Astrocyte of the spinal cord (primary cell): ENCODE measurements at places on chromosomes 11 and 22.

GRCh38 chr11:134794192-134794591 lies 382.1 kb upstream of the B3GAT1 start:
- no peak for DNase-seq

DNA sequence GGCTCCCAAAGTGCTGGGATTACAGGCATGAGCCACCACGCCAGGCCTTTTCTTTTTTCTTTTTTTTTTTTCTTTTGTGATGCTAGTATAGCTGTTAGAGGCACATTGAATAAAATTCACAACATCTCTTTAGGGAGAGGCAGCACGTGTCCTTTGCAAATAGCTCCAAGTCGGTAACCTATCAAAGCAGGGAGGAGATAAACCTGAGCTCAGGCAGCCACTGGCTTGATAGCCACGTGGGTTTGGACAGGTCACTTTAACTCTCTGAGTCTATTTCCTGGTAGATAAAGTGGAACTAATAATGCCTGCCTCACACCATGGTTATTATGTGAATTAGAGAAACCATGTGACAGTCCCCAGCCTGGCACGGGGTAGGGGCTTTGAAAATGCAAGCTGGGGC lies 43.1 kb upstream of the ATXN10 start:
- DNase-seq = no peak

- DNase-seq = no peak
Measured at GRCh38 chr11:95104121-95104830, 14.6 kb downstream of the ENDOD1 start.

GRCh38 chr11:62981743-62982142 lies 3.0 kb downstream of the SLC22A6 start:
- no peak for DNase-seq

DNA sequence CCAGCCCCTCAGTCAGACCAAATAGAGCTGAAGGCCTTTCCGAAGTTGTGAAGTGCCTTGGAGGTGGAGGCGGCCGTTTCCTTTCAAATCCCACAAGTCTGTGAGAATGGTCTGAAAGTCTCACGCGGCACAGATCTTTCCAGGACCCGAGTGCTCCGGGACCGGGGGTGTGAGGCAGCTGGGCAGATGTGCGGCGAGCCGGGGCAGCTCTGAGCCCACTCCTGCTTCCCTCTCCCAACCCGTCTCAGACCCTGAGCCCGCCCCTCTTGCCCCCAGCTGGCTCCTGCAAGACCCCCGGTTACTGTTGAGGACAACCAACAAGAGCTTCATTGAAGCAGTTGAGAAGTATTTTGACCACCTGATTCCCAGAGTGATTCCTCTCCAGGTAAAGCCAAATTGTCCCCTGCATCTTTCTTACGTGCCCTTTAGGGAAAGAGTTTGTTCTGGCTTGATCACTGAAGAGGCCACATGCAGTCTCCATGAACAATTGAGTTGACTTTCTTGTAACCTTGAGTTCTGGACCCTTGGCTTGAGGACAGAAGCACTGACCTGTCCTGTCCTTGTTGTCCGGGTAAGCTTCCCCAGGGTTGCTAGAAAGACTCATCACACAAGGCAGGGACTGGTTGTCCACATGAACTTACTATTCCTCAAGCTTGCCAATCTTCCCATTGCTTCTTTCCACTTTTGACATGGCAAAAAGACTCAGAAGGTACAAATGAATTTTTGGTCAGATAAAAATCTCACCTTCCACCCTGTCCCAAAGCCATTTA lies 7.5 kb downstream of the GLB1L3 start:
- no peak for DNase-seq

DNA sequence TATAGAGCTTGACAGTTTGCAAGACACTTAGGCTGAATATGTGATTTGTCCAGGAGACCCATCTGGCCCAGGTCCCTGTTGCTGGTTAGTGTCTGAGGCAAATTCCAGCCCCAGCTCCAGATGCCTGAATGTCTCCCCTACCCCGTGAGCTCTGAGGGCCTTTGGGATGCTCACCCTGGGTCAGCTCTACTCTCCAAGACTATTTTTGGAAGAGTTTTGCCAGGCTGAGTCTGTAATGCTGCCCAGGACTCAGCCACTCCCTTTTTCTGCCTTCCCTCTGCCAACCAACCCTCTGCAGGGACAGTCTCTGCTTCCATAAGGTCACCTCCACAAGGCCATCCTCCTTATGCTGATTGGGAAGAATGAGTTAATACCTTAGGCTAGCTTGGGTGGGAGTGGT lies 66.3 kb downstream of the CABIN1 start:
- DNase-seq = no peak

DNA sequence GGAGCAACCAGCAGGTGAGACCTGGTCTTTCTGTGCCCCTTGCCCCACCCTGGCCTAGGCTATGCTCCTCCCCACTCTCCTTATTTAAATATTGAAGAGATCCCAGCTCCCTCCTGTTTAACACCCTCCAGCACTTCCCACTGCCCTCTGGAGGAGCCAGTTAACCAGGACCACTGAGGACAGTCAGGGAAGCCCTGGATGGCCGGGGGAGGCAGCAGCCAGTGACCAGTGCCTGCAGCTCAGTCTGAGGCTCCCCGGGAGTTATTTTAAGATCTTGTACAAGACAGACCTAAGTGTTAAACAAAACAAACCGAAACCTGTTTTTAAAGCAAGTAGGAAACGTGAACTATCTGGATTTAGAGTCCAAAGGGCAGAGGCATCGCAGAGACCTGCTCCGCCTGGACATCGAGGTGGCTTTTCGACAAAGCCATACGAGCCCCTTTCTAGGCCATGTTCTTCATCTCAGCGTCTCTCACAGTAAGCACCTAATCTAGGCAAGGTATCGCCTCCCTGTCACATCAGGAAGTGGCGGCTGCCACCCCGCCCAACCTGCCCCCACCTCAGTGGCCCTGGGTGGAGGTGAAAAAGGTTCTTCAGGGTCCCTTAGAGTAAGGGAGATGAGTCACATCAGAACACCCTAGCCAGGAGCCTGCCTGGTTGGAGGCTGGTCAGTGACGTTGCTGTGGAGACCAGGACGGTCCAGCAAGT lies 35.2 kb downstream of the TRMU start:
- DNase-seq = no peak

GRCh38 chr11:111870522-111870885 lies 877 bp downstream of the ALG9 start:
- DNase-seq = no peak

- no peak for DNase-seq
Measured at GRCh38 chr11:25615069-25615468, 716.9 kb upstream of the ANO3 start.

DNA sequence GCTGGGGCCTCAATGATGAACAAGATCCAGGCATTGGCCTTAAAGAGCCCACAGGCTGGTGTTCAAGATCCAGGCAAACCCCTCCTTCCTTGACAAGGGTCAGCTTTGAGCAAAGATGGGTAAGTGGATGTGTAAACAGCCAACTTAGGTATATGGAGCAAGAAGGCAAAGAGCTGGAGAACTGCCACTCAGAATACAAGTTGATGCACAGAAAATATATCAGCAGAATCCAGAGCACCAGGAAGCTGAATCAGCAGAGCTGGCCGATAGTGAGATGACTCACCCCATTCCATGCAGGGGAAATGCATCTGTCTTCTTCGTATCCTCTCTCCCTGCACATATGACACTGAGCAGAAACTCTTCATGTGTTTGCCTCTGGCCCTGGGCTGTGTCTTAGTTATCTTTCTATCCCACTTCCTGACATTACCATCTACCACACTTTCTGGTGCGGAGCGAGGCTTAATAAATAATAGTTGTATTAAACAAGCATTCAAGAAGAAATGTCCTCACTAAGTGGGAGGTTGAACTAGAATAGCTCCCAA lies 57.8 kb downstream of the ENDOD1 start:
- peak; percentile 88 for DNase-seq

- DNase-seq = peak; percentile 88
Measured at GRCh38 chr11:12539572-12539971, 134.6 kb upstream of the TEAD1 start.

DNA sequence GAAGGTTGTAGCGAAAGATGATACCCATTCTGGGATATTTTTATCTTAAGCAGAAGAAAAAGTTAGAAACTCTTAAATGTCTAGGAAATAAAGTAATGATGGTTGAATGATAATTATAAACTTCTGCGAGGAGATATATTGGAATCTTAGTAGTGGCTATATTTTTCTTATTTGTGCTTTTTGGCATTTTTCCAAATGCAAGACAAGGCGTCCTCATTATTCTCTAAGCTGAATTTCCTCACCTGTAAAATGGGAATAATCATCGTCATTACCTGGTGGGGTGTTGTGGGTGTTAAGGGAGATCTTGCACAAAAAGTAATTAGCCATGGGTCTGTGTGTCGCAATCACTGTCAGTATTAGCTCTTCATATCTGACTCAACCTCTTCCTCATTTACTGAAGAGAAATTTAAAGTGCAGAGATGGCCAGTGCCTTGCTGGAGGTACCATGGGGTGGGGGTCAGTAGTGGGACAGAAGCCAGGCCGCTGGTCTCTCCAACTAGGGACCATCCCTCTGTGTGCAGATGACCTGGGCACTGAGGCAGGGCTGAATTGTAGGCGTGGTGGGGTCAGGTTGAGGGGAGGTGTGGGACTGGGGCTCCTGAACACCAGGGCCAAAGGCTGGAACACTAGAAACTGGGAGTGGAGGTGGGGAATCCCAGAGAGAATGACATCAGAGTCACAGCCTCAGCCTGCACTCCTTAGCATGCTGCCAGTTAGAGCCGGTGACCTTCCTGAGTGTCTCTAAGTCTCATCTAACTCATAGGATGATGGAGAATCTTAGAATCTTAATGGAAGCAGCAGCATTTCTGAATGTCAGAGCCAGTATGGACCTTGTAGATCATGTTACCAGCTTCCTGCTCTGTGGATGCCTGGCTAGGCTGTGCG lies 4.1 kb downstream of the PITPNM1 start:
- DNase-seq = no peak

DNA sequence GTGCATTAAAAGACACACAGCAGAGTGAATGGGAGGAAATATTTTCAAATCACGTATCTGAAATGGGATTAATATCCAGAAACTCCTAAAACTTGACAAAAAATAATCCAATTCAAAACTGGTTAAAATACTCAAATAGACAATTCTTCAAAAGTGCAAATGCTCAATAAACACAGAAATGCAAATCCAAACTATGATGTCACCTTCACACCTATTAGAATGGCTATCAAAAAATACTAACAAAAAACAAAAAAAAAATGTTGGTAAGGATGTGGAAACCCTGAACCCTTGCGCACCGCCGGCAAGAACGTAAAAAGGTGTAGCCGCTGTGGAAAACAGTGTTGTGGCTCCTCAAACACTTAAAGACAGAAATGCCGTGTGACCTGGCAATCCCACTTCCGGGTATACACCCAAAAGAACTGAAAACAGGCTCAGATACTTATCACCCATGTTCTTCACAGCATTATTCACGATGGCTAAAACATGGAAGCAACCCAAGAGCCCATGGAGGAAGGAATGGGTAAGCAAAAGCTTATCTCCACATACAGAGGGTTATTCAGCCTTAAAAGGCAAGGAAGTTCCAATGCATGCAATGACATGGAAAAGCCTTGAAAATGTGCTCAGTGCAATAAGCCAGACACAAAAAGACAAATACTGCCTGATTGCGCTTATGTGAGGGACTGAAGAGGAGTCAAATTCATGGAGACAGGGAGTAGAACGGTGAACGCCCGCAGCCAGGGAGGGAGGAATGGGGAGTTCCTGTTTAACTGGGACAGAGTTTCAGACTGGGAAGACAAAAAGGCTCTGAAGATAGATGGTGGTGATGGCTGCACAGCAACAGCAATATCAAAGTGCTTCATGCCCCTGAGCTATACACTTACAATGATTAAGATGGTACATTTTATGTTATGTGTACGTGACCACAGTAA lies 19.6 kb downstream of the BRD1 start:
- no peak for DNase-seq

- DNase-seq = no peak
Measured at GRCh38 chr11:26622181-26622580, 50.1 kb upstream of the MUC15 start.

- DNase-seq = no peak
Measured at GRCh38 chr11:108618529-108618928, 25.0 kb upstream of the EXPH5 start.

GRCh38 chr11:57776031-57776521 lies 14.5 kb downstream of the CTNND1 start:
- peak; percentile 73 for DNase-seq

DNA sequence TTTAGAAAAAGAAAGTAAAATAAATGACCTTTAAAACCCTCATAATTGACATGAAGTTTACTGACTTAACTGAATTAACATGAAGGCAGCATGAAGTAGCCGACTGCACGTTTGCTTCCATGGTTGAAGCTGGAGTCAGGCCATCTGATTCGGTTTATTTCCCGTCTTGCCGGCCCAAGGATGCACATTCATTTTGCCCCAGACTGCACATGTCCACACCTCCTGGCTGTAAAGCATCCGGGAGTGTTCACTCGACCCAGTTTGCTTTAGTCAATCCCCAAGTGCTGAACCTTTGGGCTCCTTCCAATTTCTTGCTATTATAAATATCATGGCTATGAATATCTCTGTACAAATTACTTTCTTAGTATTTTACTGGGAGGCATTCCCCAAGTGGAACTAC lies 17.7 kb upstream of the TUB start:
- no peak for DNase-seq

GRCh38 chr22:45544588-45545170 lies 42.0 kb downstream of the FBLN1 start:
- peak; percentile 32 for DNase-seq

DNA sequence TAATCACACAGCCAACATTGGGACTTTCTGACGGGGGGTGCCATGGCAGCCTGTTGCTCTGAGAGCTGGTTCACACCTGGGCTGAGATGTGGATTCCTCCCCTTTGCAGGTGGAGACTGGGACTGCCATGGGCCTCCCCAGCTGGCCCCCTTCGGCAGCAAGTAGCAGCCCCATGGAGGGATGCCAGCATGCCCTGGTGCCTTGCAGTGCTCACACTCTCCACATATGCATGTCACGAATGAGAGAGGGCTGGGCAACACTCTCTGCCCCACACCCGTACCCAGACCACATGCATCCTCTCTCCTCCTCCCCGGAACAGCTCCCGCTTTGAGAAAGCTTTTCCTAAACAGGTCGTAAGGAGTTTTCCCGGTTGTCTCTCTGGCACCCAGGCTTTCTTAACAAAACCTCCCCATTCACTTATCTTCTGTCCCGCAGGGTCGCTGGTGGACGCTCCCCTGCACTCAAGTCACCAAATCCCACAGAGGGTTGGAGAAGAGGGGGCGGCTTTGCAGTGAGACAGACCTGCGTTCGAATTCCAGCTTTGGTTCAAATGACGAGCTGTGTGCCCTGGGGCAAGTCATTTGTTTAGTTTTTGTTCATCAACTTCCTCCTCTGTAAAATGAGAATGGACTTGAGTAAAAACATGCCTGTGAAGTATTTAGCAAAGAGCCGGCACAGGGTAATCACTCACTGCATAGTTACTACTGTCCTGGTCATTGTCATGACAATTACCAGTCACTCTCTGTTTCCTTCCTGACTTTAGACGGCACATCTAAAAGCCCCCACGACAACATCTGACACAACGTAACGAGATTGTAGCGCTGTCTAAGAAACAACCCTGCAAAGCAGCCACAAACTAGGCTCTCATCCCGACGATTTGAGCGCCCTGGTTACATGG lies 231.3 kb upstream of the B3GAT1 start:
- no peak for DNase-seq
